Cardiac ventricle fibroblast (primary cell): ENCODE measurements at places on chromosomes 11 and 22. TPM values are rescaled to one million over a fixed set of nuclear protein-coding genes. Genes with fewer than 3 reads are reported as not detected.

Gene OR4C3
- total RNA-seq = not detected in 2 replicates

Gene LRRN4CL
- total RNA-seq = 8.5 and 15.5 TPM in 2 replicates

Gene AQP11
- total RNA-seq = 0.39 and 0.94 TPM in 2 replicates

Gene DNAJB7
- total RNA-seq = not detected in 2 replicates

Gene DEFB131B
- not detected in 2 replicates for total RNA-seq

Gene LRP4
- total RNA-seq = 5.1 and 5.5 TPM in 2 replicates

Gene ROBO4
- 3.9 and 11.8 TPM in 2 replicates for total RNA-seq
